ENCODE measurements at places on chromosomes 6 and 20.

- DNase-seq = no peak
Observed at GRCh38 chr20:13913131-13913530, 77.3 kb downstream of the SEL1L2 start.

- DNase-seq = no peak
Observed at GRCh38 chr20:49566401-49567364, 1.3 kb downstream of the PTGIS start.

GRCh38 chr6:816510-817084 is 123.7 kb upstream of the EXOC2 start:
- no peak for DNase-seq

DNA sequence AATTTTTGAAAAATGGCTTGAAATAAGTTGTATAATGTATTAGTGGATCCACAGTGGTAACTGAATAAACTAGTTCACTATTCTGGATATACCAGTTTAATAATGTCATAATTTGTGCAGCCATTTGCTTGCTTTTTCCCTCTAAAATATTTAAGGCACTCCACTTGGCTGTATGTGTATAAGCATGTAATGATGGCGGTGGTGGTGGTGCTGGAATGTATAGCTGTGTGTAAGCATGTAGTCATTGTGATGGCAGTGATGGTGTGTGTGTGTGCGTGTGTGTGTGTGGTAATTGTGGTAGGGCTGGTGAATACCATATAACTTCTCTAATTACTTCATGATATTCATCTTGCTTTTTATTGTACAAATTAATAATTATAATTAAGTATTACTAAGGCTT is 89.2 kb upstream of the HIVEP1 start:
- no peak for DNase-seq

DNA sequence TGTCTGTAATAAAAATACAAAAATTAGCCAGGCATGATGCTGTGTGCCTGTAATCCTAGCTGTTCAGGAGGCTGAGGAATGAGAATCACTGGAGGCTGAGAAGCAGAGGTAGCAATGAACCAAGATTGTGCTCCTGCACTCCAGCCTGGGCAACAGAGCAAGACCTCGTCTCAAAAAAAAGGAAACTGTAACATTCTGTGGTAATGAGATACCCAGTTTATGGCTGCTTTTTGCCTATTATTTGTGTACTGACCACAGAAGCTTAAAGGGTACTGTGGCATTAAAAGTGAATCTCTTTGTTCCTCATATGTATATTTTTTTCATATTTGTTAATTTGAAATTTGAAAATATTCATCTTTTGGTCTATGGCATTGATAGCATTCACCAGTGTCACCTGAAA is 185.4 kb downstream of the UST start:
- DNase-seq = no peak

DNA sequence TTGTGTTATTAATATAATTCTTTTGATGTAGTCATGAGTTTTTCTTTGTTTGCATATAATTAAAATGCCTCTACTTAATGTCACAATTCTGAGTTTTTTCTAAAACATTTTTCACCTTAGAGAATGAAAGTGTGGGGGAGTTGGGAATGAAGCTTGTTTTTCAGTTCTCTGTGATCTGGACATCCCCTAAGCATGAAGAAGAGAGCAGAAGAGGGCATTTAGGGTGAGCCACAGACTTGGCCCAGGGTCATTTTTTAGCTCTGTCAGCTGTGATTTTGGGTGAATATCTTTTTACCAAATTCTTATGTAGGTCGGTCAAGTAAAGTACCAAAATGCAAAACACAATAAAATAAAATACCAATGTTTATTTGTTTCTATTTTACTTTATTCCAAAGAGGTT is 3.9 kb downstream of the OTOR start:
- DNase-seq = no peak
